ENCODE measurements at places on chromosomes 12 and 14.

GRCh38 chr14:73211251-73212040, 25.9 kb upstream of the PAPLN start:
- DNase-seq = no peak

GRCh38 chr12:69069479-69069878, 136.5 kb upstream of the CPM start:
- DNase-seq = no peak

DNA sequence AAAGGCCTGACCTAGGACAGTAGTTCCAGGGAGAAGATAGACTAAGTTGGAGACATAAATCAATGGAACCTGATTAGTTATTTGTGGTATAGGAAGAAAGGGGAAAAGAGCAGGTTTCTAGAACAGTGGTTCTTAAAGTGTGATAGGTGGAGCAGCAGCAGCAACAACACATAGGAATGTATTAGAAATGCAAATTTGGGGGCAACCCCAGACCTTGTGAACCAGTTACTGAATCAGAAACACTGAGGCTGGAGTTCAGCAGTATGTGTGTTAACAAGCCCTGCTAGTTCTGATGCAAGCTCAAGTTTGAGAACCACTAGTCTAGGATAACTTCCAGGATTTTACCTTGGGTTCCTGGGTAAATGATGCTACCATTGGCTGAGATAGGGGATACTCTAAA, 308.7 kb downstream of the EMP1 start:
- DNase-seq = no peak

DNA sequence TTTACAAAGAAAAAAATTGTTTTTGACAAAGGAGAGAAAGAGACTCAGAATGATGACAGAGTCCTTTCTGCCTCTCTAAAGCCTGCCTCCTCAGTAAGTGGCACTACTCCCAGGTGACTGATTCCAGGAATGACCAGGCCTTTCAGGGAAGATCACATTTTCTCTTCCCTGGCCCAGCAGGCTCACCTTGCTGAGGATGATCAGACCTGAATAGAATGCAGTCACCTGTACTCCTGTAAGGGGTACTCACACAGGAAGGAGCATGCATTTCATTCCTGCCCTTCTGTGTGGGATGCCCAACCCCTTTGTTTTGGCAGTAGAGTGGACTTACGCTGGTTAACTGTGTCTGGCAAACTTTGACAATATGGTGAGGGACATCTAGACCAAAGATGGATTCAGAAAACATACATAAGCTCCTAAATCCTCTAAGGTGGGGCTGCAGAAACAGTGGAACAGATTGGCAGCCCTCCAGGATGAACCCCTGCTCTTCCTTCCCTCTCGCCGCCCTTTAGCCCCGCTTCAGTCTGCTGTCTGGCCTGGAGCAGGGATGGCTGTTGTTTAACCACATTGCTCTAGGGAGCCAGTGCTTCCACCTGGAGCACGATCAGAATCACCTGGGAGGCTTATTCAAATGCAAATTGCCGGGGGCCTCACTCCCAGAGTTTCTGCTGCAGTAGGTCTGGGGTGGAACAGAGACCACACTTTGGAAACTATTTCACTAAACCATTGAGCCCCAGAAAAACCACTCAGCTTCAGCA, 29.8 kb downstream of the ERG28 start:
- DNase-seq = no peak

GRCh38 chr12:90304231-90304630, 595.6 kb upstream of the ATP2B1 start:
- DNase-seq = no peak

DNA sequence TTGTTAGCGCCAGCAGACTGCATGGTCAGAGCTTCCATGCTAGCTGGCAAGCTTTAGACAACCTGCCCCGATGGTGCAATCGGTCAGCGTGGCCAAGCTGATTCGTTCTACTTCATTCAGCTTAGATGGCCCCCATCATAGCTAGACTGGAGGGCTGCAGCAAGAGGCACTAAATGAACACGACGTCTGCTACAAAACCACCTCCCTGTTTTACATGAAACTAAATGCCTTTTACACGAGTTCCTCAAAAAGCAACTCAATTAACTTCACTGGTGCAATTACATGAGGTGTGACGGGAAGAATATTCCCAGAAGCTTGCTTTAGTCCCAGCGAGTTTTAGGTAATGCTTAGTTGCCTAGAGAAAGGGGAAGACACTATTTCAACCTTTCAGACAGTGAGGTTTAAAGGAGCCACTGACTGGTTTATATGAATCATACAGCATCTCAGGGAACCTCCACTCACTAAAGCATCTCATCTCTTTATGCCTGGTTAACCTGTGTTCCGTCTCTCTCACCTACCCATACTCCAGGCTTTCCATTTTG, 8.4 kb downstream of the NIN start:
- peak; percentile 19 for DNase-seq

- DNase-seq = no peak
Measured at GRCh38 chr12:59181196-59181777, 261.0 kb upstream of the LRIG3 start.

GRCh38 chr14:21070610-21071224, 613 bp downstream of the ARHGEF40 start:
- no peak for DNase-seq

- no peak for DNase-seq
Measured at GRCh38 chr12:121441555-121441954, 41.6 kb downstream of the RNF34 start.
